GM23248 (cell line): ENCODE measurements at places on chromosomes 3 and 15. TPM values are rescaled to one million over a fixed set of nuclear protein-coding genes. Genes with fewer than 3 reads are reported as not detected.
A peak's percentile ranks its signal among the peaks of the same experiment; 100 is the strongest.

Gene TIMP4
- 0.54 TPM in 1 of 2 replicates, not detected in the other for total RNA-seq

DNA sequence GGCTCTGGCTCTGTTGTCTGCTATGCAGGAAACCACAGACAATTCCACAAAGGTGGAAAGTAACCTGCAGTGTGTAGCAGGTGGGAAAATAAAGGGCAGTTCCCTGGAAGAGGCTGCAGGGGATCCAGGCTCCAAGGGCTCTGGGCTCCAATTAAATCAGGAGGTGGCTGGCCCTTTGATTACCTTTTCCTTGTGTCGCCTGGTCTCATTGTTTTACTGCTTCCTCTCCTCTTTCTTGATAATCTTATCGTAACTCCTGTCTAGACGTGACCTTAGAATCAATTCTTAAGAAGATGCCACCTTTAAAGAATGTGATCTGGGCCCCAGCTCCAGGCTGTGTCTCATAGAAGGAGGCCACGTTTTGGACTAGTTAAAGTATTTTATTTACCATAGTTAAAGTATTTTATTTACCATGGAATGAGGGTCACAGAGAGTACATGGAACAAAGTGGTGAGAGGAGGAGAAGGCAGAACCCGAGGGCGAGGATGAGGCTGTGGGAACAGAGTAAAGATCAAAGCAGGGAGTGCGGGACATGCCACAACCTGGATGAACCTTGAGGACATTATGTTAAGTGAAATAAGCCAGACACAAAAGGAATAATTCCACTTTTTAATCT, 237.5 kb upstream of the STT3B start:
- DNase-seq: no peak

DNA sequence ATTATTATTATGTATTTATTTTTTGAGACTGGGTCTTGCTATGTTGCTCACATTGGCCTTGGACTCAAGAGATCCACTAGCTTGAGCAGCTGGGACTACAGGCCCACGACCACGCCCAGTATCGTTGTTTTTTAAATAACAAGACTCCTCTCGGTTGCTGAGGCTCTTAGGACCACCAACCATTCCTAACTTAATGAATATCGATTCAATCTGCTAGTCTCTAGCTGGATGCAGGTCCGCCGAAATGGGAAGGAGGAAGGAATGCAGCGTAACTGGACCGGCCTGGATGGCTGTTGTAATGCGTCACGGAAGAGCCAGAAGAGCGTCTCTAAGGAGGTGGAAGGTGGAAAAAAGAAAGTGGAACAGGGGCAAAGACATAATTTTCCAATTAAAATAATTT, 1.7 kb downstream of the ANXA2 start:
- DNase-seq: peak; percentile 75

DNA sequence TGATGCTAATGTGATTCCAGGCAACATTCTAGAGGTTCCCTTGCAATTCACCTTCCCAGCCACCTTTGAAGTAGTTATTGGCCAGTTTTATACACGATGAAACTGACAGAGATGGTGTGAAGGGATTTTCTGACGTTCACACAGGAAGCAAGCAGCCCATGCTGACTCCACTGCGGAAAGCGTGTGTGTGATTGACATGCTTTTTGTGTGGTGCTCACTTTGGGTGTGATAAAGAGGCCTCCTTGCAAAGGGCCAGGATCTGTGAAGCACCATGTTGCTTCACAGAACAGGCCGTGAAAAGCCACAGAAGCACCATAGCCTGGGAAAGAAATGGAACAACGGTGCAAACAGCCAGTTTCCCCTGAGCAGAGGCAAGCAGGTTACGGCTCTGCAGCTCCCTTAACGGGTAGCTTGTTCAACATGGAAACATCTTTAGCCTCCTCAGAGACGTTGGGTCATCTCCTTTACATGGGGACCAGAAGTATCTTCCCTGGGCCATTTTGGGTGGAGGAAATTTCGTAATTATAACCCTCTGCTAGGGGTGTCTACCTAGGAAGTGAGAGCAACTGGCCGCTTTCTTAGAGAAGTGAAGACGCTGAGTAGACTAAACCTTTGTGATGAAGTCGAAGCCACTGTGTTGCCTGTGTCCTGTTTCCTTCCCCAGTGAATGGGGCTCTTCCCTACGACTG, 108.5 kb downstream of the APBA2 start:
- no peak for DNase-seq

GRCh38 chr15:67976506-67977073, 77.5 kb upstream of the PIAS1 start:
- no peak for DNase-seq

GRCh38 chr3:152350139-152350538, 81.4 kb downstream of the MBNL1 start:
- peak; percentile 30 for DNase-seq

DNA sequence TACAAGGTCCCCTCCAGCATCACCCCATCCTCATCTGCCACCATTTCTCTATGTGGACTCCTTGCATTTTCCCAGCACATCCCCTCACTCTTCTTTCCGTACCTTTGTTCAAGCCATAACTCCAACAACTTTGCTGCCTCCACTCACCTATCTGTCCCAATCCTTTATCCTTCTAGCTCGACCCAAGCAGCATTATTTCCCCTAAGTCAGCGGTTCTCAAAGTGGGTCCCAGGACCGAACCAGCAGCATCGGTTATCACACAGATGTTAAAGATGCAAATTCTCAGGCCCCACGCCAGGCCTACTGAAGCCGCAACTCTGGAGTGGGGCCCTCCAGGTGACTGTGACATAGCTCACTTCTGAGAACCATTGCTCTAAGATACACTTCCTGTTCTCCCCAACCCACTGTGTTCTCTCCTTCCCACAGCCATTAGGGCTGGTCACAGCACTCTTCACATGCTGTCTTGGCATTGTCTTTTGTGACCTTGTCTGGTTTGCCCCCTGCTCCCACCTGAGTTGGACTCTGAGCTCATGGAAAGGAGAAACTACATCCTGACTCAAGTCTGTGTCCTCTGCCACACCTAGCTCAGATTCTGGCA, 56.2 kb downstream of the AAGAB start:
- DNase-seq: peak; percentile 13

DNA sequence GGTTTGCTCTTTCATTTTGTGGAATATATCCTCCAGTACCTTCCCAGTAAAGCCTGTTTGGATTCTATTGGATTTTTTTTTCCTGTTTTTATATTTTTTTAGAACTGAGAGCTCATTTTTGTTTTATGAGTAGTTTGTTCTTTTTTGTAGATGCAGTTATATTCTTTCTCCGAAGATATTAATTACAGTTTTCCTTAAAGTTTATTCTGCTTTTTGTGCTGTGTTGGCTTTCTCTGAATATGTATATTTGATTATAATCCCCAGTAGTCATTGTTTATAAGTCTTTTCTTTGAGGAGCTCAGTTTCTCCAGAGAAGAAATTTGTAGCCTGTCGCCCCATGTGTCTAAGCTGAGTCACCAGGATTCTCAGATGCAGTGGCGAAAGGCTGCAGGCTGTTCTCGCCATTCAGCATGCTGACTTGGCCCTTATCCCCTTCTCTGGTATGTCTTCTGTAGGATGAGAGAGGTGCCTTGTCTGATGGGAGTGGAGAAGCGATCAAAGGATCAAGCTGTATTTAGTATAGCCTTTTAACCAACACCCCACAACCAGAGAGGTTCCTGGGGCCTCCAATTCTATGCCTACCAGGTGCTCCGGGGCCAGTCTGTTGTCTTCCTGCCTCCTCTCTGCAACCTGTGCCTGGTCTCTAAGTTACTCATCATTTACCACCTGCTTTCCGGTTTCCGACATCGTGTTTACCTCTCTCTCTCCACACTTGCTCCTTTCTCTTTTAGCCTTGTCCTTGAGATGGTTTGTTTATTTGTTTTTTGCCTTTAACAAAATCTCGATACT, 31.7 kb upstream of the MFSD1 start:
- peak; percentile 86 for DNase-seq

GRCh38 chr3:145448436-145448835, 712.5 kb downstream of the PLOD2 start:
- DNase-seq: no peak

Gene POPDC2
- total RNA-seq: not detected in 2 replicates

Gene PLA2G4D
- total RNA-seq: not detected in 2 replicates

Gene TGM5
- not detected in 2 replicates for total RNA-seq

GRCh38 chr3:52006017-52006819, 10.5 kb upstream of the RPL29 start:
- no peak for DNase-seq

Gene PLXNB1
- 5.5 and 8.0 TPM in 2 replicates for total RNA-seq

DNA sequence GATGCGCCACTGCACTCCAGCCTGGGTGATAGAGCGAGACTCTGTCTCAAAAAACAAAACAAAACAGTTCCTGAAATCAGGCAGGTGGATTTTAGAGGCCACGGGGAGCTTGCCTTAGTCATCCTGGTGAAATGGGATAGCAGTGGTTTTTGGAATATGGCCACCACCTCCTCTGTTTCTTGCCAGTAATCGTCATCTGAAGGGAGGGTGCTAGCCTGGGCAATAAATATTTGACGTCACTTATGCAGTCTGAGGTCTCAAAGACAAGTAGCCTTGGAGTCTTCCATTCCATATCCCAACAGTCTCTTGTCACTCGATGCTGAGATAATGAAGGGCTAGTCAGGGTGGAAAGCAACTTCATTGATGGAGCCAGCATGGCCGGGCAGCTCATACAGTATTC, 55.2 kb downstream of the KCNAB1 start:
- DNase-seq: peak; percentile 33

DNA sequence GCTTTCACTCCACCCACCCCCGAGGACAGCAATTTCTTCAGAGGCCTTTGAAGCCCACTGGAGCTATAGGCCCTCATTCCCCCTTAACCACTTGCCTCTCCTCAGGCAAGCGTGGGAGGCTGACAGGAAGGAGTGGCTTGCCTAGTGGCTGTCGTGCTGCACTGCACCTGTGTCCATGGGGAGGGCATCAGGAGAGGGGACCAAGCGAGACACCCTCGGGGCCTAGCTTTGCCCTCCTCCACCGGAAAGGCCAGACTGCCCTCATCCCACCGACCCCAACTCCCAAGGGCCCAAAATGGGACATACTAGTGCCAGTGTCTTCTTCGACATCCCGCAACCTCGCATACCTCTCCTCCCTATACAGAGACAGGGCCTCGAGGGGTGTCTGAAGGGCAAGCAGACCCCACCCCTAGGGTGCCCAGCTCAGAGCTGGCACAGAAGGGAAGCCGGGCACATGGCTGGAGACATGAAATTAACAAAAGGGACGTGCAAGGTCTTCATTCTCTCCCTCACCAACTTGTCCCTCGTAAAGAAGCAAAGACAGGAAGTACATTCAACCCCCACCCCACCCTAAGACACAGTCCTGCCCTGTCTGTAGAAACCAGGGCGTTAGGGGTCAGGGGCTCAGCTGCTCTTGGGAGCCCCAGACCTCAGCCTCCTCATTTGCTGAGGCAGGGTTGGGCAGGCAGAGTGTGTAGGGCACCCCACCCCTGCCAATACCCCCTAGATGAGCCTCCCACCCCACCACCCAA, 24.3 kb downstream of the VIPR1 start:
- DNase-seq: no peak

Gene CPEB1
- total RNA-seq: 8.6 and 15.9 TPM in 2 replicates

DNA sequence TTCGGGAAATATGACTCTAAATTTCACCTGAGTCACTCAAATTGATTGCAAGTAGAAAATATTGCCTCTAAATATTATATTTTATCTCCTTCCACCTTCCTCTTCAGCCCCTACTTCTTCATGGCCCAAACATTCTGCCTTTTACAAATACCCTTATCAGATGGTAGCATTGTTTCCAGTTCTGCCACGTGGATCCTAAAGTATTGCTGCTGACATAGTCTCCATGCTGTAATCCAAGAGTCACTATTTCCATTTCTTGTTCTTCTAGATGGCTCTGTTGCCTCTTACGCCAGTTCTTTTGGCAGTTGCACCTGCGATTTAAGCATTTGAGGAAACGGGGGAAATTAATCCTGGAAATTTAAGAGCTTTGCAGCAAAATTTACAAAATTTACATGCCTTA, 13.6 kb downstream of the LMOD3 start:
- no peak for DNase-seq

Gene SLC15A2
- 0.25 TPM in 1 of 2 replicates, not detected in the other for total RNA-seq

GRCh38 chr15:71440489-71441110, 325.3 kb downstream of the THSD4 start:
- DNase-seq: peak; percentile 71

Gene MCF2L2
- not detected in 2 replicates for total RNA-seq

- DNase-seq: no peak
These were observed 479.8 kb downstream of the PLOD2 start for GRCh38 chr3:145681181-145681580.

DNA sequence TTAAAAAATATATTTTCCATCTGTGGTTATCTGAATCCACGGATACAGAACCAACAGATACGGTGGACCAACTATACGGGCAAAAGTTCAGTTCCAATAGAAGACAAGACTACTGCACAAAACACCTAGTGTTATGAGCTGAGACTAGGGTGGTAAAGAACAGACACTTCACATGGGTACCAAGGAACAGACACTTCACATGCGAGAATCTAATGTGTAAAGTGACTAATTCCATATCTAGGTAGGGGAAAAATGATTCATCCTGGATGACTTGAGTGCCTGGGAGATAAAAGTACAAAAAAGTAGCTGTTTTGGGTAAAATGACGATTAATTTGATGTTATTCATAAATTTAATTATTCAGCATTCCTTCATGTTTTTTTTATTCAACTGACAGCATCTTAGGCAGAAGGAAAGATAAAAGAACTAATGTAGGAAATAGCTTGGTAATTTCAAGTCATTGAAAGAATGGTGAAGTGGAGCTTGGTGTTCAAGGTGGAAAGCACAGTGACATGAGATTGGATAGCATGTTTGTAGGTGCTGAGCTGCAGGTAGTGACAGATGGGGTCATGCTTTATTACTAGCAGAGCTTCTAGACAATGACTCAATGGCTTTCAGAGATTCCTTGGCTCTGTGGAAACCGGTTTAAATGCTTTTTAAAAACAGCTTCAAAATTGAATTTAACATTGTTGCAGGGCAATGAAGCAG, 5.2 kb downstream of the CD200 start:
- DNase-seq: no peak

DNA sequence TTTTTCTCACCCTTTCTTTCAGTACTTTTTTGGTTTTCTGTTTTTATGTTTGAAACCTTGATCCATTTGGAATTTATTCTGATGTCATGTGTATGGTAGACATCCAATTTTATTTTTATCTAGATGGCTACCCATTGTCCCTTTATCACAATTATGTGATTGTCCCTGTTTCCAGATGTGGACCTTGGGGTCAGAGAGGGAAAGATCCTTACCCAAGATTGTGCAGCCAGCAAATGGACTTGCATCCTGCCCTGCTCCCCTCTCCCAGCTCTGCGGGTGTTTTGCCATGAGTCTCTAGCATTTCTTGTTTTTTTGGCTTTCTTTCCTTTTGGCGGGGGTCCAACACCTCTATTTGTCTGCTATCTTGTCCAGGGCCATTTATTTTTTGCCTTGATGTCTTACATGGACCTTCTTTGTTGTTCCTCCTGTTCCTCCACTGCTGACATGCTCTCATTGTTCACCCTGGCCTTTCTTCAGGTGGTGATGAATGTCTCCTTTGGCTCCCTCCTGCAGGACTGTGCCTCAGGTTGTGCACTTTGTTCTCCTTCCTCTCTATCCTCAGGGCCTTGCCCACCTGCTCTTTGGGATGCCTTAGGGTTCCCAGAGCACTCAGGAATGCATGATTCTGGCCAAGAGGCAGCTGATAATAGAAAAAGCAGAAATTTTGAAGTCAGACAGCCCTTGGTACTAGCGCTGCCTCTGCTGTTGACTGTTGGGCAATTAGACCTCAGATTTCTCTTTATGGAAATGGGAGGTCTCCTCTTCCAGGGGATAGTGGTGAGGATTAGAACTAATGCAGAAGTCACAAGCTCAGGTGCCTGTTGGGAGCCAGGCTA, 84.3 kb downstream of the EEFSEC start:
- no peak for DNase-seq

Gene HDGFL3
- 8.6 and 25.0 TPM in 2 replicates for total RNA-seq
